ENCODE measurements at places on chromosomes 16 and 17.

DNA sequence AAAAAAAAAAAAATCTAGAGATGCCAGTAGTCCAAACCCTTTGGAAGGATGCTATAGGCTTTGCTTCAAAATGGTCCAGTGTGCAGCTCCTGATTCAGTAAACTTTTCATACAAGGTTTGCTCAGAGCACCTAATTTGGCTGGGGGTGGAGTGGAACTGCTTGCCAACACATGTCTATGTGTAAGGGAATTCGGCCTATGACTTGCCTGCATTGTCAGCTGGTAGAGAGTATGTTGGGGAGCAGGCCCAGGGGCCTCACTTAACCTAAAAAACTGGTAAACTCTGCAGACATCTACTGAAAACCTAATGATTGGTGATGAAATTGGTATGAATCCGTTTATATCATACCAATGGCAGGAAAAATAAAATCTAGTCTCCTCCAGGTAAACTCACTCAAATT is 1.5 kb upstream of the MFSD6L start:
- DNase-seq, result no peak

DNA sequence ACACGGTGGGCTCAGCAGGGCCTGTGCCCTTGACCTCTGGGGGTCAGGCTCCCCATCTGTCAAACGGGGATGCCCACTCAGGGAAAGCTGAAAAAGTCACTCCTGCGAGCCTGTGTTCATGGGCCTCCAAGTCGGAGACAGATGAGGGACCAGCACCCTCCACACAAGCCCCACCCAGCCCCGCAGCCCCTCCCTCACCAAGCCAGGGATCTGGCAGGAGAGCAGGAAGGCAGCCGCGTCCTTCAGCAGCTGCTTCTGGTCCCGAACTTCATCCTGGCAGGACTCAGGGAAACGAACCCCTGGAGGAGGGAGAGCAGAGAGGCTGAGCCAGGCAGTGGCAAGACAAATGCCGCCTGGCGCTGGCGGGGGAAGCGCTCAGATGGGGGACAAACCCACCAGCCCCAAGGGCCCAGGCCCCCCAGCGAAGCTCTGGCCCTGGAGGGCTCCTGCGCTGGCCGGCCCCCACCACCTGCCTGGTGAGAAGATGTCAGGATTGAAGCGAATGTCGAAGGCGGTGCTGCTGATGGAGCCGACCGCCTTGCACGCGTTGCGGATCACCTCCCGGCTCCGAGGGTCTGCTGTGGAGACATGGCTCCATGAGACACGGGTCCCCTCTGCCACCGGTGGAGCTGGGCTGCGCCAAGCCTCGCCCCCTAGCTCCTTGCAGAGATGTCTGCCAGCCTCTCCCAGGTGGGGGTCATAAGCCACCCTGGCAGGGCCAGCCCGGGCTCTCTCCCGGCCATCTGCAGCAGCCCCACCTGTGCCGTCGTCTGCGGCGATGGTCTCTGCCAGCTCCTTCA is 15.4 kb downstream of the CLUH start:
- no peak for DNase-seq

GRCh38 chr17:48453447-48453846 is 23.4 kb upstream of the SKAP1 start:
- no peak for DNase-seq

DNA sequence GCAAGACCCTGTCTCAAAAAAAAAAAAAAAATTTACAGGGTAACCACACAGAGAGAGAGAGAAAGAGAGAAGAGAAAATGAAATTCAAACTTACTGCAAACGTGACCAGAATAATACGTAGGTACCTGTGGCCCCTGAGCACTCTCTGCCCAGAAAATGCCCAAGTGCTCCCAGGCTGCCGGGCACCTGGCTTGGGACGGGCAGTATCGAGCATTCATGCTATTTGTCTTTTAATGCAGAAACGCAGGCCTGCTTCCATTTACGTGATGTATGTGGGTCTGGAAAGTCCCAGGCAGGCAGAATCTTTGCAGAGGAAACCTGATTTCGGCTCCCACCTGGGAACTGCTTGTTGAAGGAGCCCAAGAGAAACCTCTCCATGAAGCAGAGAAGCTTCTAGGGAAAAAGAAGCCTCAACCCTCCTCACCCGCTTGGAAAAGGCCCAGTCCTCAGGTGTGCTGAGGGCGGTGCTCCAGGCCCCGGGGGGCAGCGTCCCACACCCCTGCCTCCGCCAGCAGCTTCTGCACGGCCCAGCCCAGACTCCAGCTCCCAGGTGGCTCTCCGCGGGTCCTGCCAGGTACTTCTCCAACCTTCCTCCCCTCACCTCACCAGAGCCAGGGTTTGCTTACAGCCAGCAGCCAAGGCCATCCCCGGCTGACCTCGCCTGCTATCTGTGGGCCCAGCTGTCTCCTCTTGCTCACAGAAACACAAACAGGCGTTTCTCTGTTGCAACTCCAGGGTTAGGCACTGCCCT is 14.0 kb downstream of the RPH3AL start:
- no peak for DNase-seq

DNA sequence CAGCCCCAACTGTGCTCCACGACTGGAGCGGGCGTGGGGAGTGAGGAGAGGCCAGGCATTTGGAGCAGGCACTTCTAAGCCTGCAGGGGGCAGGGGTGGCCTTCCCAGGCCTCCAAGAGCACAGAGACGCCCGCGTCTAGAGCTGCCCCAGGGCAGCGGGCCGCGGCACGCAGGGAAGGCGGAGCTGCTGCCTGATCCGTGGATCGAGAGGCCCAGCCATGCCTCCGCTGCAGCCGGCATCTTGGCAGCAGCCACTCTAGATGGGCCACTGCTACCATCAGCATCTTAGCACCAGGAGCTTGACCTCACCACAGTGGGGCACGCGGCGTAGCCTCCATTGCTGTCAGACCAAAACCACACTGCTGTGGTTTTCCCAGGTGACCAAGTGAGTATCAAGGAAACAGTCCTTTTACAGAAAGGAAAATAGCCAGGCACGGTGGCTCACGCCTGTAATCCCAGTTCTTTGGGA is 20.4 kb upstream of the WDR45B start:
- no peak for DNase-seq

GRCh38 chr17:19579192-19579761 is 45.6 kb downstream of the SLC47A1 start:
- no peak for DNase-seq

GRCh38 chr17:10652984-10653659 is 4.0 kb downstream of the MYH3 start:
- no peak for DNase-seq

- no peak for DNase-seq
Measured at GRCh38 chr16:5885521-5885920, 787.9 kb upstream of the EEF2KMT start.

Data from activated CD8-positive, alpha-beta memory T cell treated with anti-CD3 and anti-CD28 coated beads for 1 hour (primary cell).